Stimulated activated CD8-positive, alpha-beta memory T cell treated with anti-CD3 and anti-CD28 coated beads, Interleukin-7, amount 100 ng/mL, for 1 hour (primary cell): ENCODE measurements at places on chromosomes 4 and X.

DNA sequence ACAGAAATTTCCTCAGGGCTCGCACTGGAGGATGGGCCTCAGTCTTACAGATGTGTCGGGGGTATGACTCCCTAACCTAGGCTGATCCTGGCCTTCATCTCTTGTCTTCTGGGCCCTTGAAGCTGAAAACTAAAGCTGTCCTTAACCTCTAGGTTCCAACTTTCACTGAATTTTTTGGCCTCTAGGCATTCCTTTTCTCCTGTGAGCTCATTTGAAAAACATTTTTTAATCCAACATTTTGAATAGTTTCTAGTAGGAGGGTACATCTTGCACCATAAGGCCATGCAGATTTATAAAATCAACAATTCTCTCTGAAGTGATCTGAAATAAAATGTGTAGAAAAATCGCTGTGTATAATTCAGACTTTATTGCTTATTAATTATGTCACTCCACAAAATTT, 19.7 kb downstream of the RWDD4 start:
- DNase-seq = no peak

DNA sequence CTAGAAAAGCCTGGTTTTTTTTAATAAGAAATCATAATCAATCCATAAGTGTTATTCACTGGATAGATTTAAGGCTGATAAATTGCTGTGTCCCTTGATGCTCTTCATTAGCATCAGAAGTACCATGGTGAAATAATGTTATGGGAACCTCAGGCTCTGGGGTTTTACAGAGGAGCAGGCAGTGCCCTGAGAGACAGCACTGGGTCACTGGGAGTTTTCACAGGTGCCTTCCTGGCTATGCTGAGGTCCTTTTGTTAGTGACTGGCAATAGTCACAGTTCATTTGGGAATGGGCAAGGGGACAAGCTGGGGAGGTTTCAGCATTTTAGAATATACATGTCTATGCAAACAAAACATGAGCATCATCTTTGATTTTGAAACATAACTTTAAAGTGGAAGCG, 38.6 kb downstream of the ANK2 start:
- DNase-seq = no peak

- no peak for DNase-seq
Observed at GRCh38 chr4:7171191-7171900, 21.0 kb upstream of the SORCS2 start.

DNA sequence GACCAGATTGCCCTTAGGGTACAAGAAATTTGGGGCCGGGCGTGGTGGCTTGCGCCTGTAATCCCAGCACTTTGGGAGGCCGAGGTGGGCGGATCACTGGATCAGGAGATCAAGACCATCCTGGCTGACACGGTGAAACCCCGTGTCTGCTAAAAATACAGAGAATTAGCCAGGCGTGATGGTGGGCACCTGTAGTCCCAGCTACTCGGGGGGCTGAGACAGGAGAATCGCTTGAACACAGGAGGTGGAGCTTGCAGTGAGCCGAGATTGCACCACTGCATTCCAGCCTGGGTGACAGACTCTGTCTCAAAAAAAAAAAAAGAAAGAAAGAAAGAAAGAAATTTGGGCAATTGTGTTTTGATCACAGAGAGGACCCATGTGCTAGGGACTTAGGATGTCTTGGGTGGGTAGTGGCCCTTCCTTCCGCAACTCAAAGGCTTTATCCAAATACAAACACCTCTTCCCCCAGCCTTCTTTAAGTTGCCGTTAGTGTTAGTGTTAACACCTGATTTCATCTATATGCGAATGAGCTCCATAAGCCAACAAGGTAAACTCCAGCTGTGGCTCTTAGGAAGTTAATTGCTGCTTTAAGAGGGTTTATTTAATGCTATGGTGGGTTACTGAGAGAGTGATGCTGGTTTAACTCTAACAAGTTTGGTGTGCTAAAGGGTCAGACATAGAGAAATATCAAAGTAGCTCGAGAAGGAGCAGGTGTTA, 8.6 kb upstream of the CCDC110 start:
- no peak for DNase-seq

DNA sequence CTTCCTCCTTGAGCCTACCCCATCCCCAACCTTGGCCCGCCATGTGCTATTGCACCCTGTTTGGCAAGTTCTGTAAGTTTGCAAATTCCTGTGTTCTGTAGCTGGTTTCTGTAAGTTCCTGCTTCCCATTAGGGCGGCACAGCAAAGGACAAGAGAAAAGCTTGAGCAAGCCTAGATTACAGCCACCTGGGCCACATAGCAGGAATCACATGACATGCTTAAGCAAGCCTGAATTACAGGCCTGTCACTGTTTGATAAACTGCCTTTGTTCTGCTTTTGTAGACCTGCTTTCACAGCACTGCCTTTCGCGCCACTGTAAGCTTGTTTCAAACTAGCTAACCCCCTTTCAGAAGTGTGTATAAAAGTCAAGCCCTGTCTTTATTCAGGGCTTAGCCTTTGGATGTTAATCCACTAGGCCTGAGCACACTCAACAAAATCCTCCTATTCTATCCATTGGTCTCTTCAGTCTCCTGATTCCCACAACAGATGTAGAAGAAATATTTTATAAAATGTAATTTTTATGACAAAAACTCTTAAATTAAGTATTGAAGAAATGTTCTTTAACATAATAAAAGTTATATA, 906.8 kb upstream of the NDST4 start:
- DNase-seq = no peak

DNA sequence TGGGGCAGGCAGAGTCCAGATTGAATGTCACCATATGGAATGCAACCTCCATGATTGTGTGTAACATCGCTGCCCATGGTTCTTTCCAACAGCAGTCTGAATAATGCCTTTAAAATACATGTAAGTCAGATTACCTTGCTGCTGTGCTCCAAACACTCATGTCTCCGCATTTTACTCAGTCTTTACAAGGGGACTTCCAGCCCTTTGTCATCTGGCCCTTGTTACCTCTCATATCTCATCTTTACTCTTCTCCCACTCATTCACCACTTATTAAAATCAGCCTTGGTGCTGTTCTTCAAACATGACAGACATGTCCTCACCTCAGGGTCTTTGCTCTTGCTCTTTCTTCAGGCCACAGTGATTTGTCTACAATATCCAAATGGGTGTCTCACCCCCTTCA, 200.4 kb upstream of the GYPA start:
- no peak for DNase-seq

DNA sequence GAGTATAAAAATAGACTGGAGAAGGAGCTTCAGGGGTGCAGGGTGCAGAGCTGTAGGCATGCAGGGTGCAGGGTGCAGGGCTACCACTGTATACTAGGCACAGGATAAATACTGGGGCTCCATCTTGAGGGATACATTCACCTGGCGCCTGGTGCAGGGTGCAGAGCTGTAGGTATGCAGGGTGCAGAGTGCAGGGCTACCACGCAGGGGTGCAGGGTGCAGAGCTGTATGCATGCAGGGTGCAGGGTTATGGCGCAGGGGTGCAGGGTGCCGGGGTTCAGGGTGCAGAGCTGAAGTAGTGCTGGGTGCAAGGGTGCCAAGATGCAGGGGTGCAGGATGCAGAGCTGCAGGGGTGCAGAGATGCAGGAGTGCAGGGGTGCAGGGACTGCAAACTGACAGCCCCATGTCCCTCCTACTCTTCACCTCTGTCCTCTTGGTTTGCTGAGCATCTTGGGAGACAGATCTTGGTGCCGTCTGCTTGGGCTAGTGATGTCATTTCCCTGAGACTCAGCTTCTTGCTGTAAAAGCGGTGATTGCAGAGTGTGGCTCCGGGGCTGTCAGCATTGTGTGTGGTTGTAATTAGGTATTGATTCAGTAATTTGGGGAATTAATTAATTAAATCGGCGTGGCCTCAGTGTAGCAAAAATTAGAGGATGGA, 91.2 kb downstream of the ADRA2C start:
- no peak for DNase-seq

- DNase-seq = no peak
Observed at GRCh38 chr4:143555676-143556075, 42.2 kb downstream of the SMARCA5 start.

DNA sequence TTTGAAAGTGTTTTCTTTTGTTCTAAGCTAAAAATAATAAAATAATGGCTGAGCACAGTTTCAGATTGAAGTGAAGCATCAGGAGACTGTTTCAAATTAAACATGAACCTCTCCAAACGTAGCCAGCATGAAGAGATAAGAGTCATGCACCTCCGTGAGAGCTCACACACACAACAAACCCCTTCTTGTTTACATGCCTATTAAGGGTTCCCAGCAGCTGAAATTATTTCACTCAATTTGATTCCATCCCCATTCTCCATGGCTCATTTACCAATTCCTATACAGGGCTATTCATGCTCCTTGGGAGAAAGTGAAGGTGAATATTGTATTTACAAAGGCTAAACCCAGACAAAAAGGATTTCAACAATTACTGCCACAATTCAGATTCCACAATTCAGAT, 954.1 kb upstream of the INTU start:
- DNase-seq = no peak

DNA sequence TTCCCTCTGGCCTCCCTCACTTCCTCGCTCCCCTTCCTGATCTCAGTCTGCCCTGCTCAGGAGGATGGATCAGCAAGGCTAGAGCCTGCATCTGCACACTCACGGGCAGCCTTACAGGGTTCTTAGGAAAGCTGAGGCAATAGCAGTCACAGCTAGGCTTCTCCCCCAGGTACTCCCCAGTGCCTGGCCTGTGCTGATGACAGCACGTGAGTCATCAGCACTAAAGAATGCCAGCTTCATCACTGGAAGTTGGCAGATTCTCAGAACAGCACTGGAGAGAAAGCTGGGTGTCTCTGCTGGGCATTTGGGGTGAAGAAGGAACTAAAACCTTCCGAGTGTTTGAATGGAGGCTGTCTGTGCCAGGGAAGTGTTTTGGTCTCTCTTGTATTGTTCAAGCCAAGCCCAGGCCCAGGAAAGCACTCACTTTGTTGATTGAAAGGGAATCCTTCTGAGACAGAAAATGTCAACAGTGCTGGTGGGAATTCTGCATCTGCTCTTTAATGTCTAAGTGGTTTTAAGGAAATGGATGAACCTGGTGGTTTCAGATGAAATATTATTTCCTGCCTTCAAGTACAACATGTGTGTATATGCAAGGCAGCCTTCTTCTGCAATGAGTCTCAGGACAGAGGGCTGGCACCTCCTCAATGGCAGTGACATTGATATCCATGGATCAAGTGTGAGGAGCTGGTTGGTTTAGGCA, 73.0 kb upstream of the SCOC start:
- no peak for DNase-seq

GRCh38 chrX:19272452-19272851, 71.3 kb upstream of the PDHA1 start:
- no peak for DNase-seq

- DNase-seq = no peak
Observed at GRCh38 chr4:184765473-184766340, 31.8 kb upstream of the CENPU start.

GRCh38 chrX:7294483-7294882, 146.5 kb upstream of the PUDP start:
- DNase-seq = no peak

DNA sequence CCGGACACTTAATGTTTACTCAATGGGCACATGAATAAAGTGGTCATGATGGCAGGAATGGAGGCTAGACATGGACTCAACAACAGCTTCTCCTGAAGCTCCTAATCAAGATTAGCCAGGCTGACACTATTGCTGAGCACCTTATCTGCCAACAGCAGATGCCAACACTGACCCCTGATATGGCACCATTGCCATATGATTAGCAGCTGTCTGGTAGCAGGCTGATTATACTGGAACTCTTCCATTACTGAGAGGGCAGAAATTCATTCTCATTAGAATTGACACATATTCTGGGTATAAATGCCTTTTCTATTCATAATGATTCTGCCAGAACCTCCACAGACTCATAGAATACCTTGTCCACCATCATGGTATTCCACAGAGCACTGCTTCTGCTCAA, 18.4 kb upstream of the AFF1 start:
- no peak for DNase-seq

GRCh38 chr4:66182636-66183035, 512.3 kb upstream of the EPHA5 start:
- DNase-seq = no peak

- DNase-seq = no peak
Observed at GRCh38 chr4:27022963-27023362, 162.3 kb downstream of the STIM2 start.

- no peak for DNase-seq
Observed at GRCh38 chr4:123418351-123418931, 21.8 kb downstream of the SPRY1 start.

GRCh38 chrX:133475521-133475920, 60.2 kb upstream of the GPC4 start:
- DNase-seq = no peak

DNA sequence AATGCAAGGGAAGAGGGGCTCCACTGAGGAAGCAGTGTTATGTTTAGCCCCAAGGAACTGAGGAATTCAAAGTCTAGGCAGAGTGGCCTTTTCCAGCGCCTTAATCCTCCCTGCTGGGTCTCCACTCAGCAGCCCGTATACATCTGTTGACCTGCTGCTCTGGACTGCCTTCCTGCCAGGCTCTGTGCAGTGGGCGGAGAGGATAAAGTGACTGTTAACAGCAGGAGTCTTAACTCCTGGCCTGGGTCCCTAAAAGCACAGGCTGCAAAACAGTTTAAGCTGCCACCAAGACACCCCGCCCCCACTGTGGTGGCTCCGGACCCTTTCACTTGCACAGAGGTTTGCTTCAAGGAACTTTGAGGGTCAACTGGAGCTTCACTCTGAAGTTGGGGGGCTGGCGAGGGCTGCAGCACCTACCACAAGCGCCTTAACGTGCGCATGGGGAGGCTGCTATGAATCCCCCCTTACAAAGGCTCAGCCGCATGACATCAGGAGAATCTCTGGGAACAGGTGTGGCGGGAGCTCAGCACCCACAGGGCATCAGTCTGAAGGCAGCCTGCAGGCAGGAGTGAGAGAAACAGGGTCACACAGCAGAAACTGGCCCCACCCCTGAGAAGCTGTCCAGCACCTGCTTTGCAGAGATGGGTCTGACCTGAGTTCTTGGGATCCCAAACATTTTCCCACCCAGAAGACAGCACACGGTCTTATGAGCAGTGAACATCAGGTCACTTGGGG, 358.2 kb upstream of the GATB start:
- DNase-seq = no peak

DNA sequence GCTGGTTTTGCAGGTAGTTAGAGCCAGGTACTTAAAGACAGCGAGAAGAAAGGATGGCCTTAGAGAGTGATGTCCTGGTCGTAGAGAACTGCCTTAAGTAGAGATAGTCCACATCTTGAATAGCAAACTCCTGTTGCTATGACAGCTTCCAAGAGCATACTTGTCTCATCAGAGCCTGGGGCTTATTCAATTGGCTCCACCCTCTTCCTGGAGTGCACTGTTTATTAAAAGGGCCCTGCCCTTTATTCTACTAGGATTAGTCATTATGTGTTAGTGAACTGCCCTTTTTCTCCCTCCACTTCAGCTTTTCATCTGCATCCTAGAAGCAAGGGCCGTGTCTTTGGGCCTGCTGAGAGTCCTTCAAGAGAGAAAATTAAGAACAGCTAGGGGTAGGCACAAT, 94.5 kb upstream of the EOLA2 start:
- no peak for DNase-seq

DNA sequence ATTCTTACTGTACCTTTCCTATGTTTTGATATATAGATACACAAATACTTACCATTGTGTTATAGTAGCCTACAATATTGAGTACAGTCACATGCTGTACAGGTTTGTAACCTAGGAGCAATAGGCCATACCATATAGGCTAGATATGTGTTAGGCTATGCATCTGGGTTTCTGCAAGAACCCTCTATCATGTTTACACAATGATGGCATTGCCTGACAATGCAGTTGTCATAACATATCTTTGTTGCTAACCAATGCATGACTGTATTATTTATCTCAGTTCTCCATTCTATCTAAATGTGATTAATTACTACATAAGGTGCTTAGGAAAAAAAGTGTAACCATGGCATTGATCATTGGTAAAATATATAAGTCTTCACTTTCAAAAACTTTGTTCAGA, 10.0 kb upstream of the SPCS3 start:
- DNase-seq = no peak

GRCh38 chr4:185142912-185143600, at the start of gene SLC25A4:
Gene SLC25A4 (plus strand): TSS chr4:185143266. CDS start chr4:185143373, 107 bp downstream.
- DNase-seq = peak; percentile 73
